ENCODE measurements at places on chromosomes 5 and 9.

DNA sequence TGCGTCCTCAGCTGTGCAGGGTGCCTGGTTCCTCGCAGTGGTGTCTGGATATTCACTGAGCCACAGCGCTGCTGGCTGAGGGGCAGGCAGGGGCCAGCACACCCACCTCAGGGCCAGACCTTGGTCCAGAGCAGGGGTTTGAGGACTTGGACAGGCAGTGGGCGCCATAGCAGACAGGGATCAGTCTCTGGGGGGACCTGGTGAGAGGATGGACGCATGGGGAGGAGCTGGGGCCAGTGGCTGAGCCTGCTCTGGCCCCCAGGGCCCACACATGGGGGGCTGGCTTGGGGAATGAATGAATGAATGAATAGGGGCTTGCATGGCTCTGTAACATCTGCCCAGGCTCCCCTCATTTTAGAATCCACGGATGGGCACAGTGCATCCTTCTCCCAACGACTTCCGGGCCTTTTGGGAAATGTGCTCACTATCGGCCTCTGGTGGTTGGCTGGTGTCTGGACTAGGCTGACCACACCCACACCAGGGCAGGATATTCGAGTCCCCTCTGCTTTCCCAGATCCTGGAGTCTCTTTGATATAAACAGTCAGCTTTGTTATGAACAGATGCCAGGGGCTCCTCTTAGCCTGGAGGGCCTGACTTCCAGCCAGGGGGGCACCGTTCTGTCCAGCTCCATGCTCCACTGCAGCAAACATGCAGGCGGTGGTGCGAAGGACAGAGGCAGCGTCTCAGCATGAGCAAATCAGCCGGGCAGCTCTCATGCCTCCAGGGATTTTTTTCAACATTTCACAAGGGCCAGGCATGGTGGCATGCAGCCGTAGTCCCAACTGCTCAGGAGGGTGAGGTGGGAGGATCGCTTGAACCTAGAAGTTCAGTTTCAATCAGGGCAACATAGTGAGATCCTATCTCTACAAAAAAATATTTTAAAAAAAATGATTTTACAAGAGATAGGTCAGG lies 62.6 kb downstream of the NEK6 start:
- DNase-seq = no peak

DNA sequence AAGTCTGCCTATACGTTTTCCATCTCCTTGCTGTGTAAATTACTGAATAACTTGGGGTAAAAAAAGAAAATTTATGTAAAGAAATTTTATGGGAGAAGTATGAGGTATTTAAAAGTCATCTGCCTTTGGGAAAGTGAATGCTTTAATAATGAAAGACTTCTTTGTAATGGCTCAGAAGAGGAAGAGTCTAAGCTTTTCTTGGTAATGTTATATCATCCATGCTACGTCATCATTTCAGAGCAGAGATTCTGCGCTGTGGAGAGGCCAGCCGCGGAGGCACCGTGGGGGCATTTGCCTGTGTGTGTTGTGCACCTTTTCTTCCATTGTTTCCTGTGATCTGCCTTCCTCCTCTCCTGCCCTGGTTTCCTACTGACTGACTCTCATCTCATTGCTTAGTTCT lies 78.2 kb downstream of the GOLM1 start:
- DNase-seq = no peak

- no peak for DNase-seq
Observed at GRCh38 chr9:135971892-135972291, 10.7 kb upstream of the UBAC1 start.

DNA sequence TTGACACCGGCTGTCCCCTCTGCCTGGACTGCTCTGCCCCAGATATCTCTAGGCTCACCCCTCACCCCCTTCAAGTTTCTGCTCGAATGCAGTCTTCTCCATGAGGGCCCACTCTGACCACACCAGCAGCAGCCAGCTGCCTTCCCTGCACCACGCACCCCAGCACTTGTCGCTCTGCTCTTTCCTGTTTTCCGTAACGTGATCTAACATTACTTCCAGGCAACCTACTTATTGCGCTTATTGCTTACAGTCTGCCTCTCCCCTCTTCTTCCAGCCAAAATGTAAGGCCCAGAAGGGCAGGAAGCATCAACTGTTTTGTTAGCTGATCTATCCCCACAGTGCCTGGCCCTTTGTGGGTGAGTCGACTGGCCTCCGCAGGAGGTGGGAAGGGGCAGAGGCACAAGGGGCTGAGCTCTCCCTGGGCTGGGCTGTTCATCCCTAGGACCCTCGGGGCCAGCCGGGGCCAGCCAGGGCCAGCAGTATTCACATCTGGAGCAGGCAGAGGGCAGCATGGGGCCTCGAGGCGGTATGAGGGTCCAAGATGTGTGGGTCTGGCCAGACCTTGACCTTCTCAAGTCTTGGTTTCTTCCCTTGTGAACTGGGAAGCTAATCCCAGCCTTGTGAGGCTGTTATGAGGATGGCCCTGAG lies 11.6 kb upstream of the DBN1 start:
- no peak for DNase-seq

GRCh38 chr9:89864731-89865130 lies 259.9 kb downstream of the GADD45G start:
- DNase-seq = no peak

DNA sequence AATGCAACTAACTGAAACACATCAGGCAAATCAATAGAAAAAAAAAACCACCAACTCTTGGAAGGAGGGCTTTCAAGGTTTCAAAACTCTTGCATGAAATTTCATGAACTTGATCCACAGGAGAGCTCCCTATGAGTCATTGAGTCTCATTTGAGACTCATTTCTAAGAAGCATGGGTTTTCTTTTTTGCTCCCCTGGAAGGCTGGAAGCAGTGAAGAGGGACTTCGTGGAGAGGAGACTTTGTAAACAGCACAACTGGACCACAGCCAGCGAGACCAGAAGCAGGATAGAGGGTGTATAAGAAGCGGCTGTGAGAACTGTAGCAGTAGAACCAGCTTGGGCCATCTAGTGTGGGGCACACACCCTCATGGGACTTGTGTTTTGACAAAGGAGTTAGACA lies 41.2 kb upstream of the RAPGEF1 start:
- DNase-seq = no peak

DNA sequence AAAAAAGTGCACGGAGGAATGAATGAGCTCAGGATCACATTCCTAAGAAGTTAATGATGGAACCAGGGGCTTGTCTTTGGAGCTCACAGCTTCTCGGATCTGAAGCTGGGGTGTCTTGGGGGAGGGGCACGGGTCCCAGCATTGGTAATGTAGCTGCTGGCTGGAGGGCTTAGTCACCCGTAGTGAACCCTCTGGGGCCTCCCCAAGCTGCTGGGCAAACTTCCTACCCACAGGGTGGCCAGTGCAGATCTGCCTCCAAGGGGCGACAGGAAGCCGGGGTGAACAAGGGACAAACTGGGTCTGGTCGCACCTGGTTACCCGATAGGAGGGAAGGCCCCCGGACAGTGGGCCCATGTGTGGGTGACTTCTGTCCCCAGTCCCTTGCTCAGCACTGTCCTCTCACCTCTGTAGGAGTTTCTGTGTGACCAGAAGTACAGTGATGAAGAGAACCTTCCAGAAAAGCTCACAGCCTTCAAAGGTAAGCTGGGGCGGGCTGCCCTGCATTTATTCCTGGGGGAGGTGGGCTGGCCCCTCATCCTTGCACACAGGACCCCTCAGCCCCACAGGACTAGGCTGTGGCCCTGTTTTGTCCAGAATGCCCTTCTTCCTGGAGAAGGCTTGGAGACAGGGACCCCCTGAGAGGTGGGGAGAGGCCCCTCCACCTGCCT lies 14.1 kb upstream of the NUP214 start:
- DNase-seq = no peak

GRCh38 chr5:132639706-132640130 lies 18.3 kb upstream of the IL13 start:
- DNase-seq = no peak

- DNase-seq = no peak
Observed at GRCh38 chr5:181187500-181188213, 17.3 kb downstream of the TRIM7 start.

DNA sequence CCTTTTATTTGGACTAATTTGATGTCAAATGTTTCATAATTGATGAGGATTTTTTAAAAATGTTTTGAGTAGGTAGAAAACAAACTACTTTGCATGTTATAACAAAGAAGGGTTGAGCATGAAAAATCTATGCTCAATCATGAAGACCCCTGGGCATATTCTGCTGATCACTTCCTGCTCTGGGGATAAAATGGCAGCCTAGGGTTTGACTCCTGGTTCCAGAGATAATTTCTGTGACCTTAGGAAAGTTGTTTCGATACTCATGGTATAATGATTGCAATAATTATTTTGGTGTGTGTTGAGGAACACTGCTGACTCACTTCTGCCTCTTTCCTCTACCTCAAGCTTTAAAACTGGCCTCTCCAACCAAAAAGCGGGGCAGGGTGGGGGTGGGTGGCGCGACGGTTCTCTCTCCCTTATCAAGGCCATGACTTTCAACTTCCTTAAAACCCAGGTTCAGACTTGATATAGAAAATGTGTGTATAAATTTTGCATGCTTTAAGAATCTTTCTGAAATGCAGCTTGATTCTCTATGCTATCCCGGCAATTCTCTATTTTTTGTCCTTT lies 6.0 kb upstream of the PIP5K1B start:
- DNase-seq = no peak

- no peak for DNase-seq
Observed at GRCh38 chr5:2752059-2752820, 763 bp upstream of the IRX2 start.

DNA sequence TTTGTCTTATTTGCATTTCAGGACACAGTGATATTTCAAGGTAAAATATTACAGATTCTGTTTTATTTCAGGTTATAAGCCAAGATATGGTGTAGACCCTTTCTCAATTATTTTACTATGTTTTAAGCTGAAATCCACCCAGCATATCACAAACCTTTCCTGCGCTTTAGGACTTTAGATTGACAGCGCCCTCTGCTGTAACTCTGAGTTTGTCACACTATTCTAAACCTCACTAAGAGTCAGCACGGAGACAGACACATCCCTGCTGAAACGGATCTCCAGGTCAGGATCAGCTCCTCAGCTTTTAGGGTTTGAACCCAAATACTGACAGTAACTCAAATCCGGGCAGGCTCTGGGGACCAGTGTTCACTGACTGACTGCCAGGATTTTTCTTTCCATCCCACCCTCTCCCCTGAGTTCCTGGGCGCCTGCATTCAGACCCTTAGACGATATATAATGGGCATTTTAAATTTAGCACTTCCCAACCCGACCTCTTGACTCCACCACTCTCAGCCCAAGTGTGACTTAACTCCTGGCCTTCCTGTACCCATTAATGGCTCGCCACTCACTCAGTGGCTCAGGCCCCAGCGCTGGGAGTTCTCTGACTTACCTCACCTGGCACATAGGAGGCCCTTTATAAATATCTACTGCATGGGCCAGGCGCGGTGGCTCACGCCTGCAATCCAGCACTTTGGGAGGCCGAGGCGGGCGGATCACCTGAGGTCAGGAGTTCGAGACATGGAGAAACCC lies 33.5 kb downstream of the TLX3 start:
- DNase-seq = no peak

GRCh38 chr9:123089790-123090189 lies 56.3 kb downstream of the GPR21 start:
- no peak for DNase-seq

GRCh38 chr9:123058834-123059233 lies 25.4 kb downstream of the GPR21 start:
- no peak for DNase-seq

All from C1 segment of cervical spinal cord (tissue), 14 donors.